ENCODE measurements at places on chromosomes 7 and 10. TPM values are rescaled to one million over a fixed set of nuclear protein-coding genes. Genes with fewer than 3 reads are reported as not detected.

The CCL24 gene
- not detected for total RNA-seq

The ADRB1 gene
- 0.10 TPM for total RNA-seq

The SEC61A2 gene
- total RNA-seq, result 17.2 TPM

The AHR gene
- total RNA-seq, result 139 TPM

The CRHR2 gene
- not detected for total RNA-seq

The GNG11 gene
- 24.5 TPM for total RNA-seq

The DNAH11 gene
- 0.97 TPM for total RNA-seq

The WAPL gene
- 43.0 TPM for total RNA-seq

The GPR85 gene
- total RNA-seq, result not detected

The THSD7A gene
- total RNA-seq, result not detected

The ENTPD1 gene
- total RNA-seq, result 5.4 TPM

The PPIA gene
- total RNA-seq, result 692 TPM

The ZNF786 gene
- total RNA-seq, result 2.8 TPM

The SPDYE6 gene
- not detected for total RNA-seq

The GNAT3 gene
- total RNA-seq, result not detected

The ANKRD26 gene
- 5.3 TPM for total RNA-seq

The HTR5A gene
- not detected for total RNA-seq

The CALCR gene
- total RNA-seq, result not detected

The IFIT1B gene
- total RNA-seq, result not detected

The FAM20C gene
- total RNA-seq, result 2.8 TPM

The C10orf62 gene
- not detected for total RNA-seq

The RSPH10B gene
- total RNA-seq, result 0.40 TPM

The SRI gene
- 65.8 TPM for total RNA-seq

The PDE6C gene
- not detected for total RNA-seq

The CALHM2 gene
- total RNA-seq, result 15.5 TPM

The TOMM7 gene
- total RNA-seq, result 606 TPM

The TUBAL3 gene
- not detected for total RNA-seq

The MYH16 gene
- total RNA-seq, result not detected

The HOGA1 gene
- total RNA-seq, result not detected

The ZDHHC6 gene
- total RNA-seq, result 32.4 TPM

The EPDR1 gene
- total RNA-seq, result not detected

The SLIT1 gene
- total RNA-seq, result 0.44 TPM

The RAPGEF5 gene
- 0.85 TPM for total RNA-seq

The TSPAN15 gene
- 28.7 TPM for total RNA-seq

The FKBP14 gene
- total RNA-seq, result 7.4 TPM

The SPDYE2B gene
- not detected for total RNA-seq

The SUPV3L1 gene
- 42.2 TPM for total RNA-seq

The ZNF282 gene
- 24.4 TPM for total RNA-seq

The LRRC4 gene
- 0.34 TPM for total RNA-seq

The TRIM73 gene
- total RNA-seq, result 13.7 TPM

The CCDC136 gene
- 7.7 TPM for total RNA-seq

The VWA2 gene
- total RNA-seq, result not detected

The OPTN gene
- 160 TPM for total RNA-seq

The KCNH2 gene
- total RNA-seq, result 5.6 TPM

The SUFU gene
- 16.4 TPM for total RNA-seq

The ZNF438 gene
- total RNA-seq, result 3.1 TPM

The LAMB1 gene
- not detected for total RNA-seq

The TYW1B gene
- 4.8 TPM for total RNA-seq

The PARG gene
- total RNA-seq, result 24.1 TPM

The CABCOCO1 gene
- total RNA-seq, result not detected

The LRRC17 gene
- total RNA-seq, result not detected

The UPK3BL1 gene
- total RNA-seq, result 60.2 TPM

The HOXA6 gene
- not detected for total RNA-seq
